NCI-H1417 treated with DMSO at 0.1 percent for 48 hours (cell line): ENCODE measurements at places on chromosomes 2 and 18.

DNA sequence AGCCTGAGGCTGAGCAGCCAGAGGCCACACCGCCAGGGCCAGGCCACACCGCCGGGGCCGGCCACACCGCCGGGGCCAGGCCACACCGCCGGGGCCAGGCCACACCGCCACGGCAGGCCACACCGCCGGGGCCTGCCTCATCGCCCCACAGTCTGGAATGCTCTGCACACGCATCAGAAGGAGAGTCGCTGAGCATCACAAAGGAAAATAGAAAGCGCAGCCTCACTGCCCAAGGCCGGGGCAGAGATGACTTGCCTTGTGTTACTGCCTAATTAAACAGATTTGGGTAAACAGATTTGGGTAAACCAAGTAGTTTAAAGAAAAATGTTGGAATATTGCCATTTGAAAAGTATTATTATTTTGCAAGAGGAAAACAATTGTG is 10.4 kb upstream of the NFATC1 start:
- no peak for DNase-seq

- DNase-seq: no peak
These were observed 60.4 kb downstream of the RHOB start for GRCh38 chr2:20507166-20507692.

DNA sequence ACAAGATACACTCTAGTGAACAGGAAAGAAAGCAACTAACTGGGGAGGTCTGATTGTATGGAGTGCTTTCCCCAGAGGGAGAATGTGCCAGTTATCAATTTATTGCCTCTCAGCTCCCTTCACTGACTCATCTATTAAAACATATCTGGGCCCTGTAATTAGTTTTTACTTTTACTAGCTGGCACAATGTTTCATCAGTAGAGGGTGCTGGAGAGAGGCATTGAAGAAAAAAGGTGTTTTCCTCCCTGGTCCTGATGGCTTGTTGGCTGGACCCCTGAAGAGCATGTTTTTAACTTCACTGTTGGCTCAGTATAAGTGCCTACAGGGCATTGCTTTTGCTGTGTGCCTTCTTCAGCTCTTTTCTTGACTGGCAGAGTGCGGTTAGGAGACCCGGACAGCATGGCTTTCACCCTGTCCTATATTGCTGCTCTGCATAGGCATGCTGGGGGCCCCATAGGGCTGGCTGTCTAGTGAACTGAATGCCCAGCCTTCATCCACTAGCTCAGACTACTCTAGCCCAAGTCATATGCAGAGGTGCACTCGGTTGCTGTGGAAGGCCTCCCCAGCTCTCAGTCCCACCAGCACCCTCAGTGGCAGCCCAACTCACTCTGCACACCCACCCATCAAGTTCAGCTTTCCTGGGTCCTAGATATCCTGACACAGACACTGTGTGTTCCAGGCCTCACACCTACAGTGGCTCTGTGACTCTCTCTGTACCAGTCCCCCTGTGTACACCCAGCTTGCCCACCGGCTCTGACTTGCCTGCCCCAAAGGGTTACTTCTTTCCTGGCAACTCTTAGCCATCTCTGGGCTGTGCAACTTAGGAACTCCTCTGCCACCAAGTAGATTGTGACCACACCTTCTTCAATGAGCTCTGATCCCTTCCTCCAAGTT is 62.3 kb upstream of the ACYP2 start:
- no peak for DNase-seq

DNA sequence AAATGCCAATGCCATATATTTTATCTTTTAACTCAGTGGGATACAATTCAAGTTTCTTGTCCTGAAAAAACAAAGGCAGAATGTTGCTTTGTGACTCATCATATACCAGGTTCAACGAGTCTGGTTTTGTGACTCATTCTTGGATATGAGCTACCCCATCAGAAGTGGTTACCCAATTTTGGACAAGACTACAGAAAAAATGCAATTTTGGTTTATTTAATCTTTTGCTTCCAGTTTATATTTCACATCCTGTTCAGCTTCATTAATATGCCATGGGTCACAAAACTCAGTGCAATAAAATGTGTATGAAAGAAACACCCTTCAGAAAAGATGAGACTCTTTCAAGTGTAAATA is 25.0 kb downstream of the FN1 start:
- no peak for DNase-seq

DNA sequence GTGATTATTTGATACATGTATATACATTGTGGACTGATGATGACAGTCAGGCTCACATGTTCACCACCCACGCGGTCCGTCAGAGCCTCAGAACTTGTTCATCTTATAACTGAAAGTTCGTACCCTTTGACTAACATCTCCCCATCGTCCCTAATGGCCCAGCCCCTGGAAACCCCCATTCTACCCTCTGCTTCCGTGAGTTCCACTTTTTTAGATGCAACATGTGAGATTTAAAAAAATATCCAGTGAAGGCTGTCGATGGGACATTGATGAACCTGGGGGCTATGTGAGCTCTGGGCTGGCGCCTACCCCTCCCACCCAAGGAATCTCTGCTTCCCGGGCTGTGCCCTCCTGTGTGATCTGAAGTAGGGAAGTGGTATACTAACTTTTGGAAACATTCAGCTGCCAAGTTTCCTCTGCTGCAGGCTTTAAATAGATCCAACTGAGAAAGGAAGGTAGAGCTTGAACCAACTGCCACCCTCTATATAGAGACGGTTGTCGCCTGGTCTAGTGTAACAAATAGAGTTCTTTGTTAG is 163.8 kb downstream of the FAM210A start:
- no peak for DNase-seq

DNA sequence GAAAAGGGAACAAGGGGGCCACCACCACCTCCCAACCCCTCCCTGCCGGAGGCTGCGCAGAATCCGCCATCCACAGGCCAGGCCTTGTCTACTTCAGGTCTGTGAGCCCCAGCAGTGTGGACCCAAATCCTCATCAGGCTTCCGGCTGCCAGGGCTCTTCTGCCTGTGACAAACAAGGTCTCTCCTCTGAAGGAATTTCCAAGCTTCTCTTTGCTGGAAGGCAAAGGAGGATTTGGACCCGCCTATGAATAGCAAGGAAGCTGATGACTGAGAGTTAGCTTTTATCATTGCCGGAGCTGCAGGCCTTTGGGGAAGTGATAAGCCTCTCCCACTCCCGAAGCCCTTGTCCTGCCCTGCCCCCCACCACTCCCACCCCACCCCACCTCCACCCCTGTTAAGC is 93.7 kb upstream of the SH3BP4 start:
- DNase-seq: no peak

- DNase-seq: no peak
These were observed 96.7 kb downstream of the ZNF385B start for GRCh38 chr2:179764710-179765109.

DNA sequence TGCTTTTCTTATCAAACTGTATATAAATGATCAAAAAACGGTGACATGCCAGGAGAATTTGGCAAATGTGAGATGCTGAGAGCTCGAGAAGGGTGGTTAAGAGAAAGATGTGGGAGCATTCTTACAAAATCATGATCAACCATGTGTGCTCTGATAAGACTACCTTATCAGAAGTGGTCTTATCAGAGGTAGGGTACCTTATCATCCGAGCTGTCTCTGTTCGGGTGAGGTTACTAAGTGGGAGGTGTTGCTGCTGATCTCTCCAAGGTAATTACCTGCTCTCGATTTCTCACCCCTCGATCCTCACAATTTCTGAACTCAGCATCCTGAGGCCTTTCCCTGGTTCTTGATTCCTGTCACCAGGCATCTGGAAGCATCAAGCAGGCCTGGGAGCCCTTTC is 813.0 kb upstream of the ID2 start:
- no peak for DNase-seq

DNA sequence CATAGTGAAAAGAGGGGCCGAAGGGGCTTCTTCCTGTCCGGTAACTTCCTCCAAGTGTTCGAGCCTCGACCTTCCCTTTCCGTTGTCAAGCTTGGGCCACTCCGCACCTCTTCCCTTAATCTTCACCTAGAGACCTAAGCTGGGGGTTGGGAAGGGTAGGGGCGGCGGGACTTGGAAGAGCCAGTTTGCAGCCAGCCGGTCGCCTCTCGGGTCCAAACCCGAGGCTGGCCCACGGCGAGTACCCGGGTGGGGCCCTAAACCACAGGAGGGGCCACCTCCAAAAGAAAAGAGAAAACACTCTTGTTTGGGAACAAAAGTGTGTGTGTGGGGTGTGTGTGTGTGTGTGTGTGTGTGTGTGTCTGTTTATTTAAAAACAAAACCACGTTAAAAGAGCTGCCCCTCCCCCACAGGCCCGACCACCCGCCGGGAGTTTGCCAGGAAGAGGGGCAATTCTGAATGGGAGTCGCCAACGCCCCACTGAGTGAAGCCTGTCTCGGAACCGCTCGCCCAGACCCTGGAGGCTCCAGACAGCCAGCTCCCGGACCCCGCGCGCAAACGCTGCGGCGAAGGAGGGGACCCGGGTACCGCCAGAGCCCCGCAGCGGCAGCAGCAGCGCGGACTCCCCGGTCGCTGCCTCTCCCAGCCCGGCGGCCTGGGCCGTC is 488 bp upstream of the RHOB start:
- no peak for DNase-seq

- DNase-seq: no peak
These were observed 31.2 kb upstream of the STAT1 start for GRCh38 chr2:191045141-191045540.

DNA sequence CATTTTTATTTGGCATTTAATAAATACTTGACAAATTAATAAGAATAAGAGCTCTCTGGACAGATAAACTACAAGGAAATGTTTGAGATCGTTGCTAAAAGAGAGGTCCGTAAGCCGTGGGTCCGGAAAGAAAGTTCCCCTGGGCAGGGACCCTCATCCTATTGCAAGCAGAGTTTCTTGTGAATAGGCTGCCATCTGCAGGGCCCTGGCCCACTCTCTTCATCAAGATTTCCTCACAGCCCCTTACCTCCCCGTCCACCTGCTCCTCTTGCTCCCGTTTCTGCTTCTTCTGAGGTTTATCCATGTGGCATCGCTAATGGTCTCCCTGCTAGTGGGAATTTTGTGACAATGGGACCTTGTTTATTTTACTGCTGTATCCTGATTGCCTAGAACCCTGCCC is 30.1 kb upstream of the MC5R start:
- no peak for DNase-seq

- DNase-seq: no peak
These were observed 82.4 kb downstream of the AGPS start for GRCh38 chr2:177474998-177475397.

DNA sequence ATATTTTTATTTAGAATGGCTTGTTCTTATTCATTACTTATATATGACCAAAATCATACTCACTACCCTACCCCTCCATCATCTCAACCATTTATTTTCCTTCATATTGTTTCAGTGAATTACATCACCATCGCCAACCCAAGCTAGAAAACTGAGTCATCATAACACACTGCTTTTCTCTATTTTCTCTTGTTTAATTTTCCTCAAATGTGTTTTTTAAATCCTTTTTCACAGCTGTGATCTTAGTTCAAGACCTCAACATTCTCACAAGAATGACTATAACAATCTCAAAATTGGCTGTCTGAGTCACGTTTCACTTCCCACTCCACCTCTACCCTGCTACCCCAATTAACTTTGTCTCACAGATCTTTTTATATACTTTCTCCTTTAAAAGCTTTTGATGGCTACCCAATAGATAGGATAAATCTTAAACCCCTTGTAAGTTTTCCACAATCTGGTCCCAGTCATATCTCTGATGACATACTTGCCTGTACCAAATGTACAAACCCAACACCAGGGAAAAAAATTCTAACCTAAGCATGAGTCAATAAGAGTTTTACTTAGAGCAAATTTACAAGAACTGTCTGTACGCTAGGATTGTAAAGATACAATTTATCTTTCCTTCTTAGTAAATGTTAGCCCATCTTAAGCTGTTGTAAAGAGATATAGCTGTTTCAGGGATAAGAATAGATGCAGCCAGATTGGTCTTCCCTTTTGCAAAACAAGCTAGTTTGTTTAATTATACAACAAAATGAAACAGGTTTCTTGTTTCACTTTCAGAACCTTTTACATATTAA is 635.1 kb upstream of the SLC39A10 start:
- no peak for DNase-seq

DNA sequence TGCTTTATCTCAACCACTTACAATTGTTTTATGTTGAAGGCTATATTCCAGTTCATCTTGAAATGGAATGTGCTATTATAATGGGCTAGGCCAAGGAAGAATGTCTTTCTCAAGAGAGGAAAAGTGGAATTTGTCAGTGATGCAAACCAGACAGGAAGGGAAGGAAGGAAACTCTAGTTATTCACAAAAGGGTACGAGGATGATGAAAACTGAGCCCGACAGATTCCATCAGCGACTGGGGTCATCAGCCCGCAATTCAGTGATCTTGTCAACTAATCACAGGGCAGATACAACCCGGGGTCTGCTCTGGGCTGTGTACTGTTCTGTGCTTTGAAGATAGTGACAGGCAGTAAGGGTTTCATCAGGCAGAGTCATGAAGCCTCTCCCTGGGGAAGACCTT is 23.4 kb upstream of the LYPD6 start:
- DNase-seq: no peak

DNA sequence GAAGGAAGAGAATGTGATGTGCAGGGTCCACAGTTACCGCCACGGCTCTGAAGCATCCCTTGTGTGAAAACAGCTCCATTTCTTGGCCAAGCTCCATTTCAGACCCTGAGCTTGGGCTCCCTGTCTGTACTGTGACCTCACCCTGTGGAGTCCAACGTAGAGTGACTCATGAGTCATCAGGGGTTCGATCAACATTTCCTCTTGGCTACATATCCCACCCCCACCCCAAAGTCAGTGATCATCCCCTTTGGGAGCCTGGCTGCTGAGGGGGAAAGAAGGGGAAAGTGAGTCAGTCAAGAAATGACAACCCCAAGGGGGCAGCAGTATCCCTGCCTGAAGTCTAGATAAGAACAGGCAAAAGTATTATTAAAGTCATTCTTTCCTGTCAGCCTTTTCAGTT is 62.2 kb downstream of the PAPOLG start:
- no peak for DNase-seq

- DNase-seq: no peak
These were observed 323.1 kb downstream of the CTNNA2 start for GRCh38 chr2:79835911-79836310.

DNA sequence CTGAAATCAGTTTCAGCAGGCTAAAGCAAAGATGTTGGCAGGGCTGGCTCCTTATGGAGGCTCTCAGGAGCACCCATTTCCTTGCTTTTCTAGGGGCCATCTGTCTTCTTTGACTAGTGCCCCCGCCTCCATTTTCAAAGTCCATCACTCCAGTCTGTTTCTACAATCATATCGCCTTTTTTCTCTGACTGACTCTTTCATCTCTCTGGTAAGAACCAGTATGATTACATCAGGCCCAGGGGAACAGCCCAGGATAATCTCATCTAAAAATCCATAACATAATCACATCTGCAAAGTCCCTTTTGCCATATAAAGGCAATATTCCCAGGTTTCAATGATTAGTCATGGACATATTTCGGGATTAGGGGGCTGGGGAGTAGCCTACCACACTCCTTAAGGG is 57.0 kb downstream of the CUL3 start:
- no peak for DNase-seq

GRCh38 chr2:107742460-107743027 is 84.1 kb upstream of the RGPD4 start:
- no peak for DNase-seq
